ENCODE measurements at places on chromosomes 16 and 17.

- no peak for DNase-seq
These were observed 24.2 kb downstream of the IGSF6 start for GRCh38 chr16:21628121-21628726.

DNA sequence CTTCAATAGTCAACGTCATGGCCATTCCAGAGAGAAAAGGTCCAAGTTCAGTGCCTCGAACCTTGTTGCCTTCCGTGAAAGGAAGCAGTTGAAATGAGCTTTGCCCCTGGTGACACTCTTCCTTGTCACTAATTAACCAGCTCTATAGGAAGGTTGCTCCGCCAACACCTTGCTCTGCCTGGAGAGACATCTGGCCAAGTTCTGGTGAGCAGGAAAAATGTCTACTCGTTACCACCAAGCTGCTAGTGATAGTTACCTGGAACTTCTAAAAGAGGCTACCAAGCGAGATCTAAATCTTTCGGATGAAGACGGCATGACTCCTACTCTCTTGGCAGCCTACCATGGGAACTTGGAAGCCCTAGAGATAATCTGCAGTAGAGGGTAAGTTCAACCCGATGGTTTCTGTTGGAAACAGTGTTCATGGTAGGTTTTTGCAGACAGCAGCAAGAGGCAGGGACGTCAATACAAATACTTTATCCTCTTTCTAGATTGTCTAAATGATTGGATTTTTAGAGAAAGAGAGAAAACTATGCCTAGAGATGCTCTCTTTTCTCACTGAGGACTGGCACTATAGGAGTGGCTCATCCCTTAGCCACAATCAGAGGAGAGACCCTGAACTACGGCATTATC is at the start of gene ANKS4B:
Gene ANKS4B, plus strand, starts transcription at position 179 of the 630 bp plus-strand sequence. Its CDS starts 39 bp downstream, at position 218.
- DNase-seq, result no peak

DNA sequence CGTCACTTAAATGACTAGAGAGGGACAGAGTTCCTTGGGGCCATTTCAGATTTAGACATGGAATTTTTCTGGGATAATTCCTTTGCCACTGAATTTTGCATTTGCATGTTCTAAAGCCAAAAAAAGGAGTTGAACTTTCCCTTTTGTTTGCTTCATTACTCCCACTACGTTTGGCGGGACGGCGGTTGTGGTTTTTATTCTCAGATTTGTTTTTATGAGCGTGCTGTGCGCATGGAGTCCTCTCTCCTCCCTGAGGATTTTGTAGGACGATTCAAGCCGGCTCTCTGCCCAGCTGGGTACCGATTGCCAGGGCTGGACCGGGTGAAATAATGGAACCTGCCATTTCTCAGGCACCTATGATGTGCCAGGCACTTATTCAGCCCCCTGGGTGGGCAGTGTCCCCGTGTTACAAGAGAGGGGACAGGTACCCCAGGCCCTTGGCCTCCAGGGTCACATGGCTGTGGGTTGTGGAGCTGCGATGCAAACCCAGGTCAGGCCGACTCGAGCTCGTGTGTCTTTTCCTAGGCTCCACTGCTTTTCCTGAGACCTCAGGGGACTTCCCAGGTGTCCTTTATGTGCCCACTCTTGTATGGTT is 18.8 kb downstream of the CMIP start:
- no peak for DNase-seq

GRCh38 chr16:5349670-5350517 is 252.3 kb upstream of the EEF2KMT start:
- no peak for DNase-seq

DNA sequence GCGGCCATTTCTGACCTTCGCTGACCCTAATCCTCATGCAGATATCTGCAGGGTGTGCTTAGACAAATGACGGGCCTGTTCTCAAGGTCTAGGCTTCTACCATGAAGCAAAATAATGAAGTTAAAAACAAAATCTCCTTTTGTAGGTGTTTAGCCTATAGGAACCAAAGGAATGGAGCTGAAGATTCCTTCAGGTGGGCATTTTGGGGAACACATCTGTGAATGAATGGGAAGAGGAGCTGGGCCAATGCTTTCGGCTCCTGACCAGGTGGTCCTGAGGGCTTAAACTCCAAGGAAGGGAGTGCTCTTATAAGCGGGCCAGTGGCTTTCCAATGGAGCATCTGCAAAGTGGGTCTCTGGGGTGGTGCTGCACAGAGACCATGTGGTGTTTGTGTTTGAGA is 14.1 kb upstream of the IL34 start:
- DNase-seq, result no peak

DNA sequence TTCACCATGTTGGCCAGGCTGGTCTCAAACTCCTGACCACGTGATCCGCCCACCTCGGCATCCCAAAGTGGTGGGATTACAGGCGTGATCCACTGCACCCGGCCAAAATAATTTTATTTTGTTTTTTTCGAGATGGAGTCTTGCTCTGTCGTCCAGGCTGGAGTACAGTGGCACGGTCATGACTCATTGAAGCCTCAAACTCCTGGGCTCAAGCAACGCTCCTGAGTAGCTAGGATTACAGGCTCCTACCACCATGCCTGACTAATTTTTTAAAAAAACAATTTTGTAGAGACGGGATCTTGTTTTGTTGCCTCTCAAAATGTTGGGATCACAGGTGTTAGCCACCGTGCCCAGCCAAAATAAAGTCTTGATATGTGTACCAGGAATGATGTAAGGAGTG is 2.4 kb upstream of the TTLL6 start:
- no peak for DNase-seq

DNA sequence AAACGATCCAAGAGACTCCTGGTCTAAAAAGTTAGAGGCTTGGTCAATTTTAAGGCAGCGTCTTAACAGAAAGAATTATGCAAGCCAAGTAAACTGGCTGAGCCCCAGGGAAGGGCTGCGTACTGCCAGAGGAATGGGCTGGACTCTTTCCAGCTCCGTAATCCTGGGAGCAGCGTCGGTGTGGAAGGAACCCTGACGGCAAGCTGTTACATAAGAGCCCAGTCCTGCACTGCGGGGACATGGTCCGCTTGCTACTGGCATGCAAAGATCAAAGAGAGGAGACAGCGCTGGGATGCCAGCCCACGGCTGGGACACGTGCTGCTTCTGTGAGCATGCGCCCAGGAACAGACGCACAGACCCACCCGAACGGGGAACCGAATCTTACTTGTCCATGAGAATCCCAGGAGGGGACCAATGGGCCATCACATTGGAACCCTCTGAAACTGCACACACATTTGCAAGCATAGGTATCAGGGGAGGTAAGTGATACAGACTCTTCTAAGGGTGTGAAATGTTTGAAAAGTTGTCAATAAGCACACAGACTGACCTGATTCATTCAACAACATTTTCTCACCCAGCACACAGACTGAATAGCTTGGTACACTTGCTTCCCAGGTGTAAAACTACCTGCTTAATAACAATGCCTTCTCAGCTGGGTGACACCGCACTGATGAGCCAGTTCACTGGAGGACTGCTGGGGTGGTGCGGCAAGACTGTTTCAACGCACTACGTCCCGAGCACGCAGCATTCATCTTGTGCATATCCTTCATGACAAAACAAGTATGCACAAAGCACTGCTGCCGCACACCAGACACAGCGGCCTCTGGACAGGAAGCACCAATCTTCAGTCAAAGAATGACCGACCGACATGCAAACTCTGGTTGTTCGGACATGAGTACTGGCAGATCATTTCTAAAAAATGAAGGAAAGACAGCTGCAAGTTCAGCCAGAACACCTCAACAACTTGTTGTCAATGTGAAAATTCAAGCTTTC is 94.9 kb downstream of the ANKRD11 start:
- DNase-seq, result no peak

DNA sequence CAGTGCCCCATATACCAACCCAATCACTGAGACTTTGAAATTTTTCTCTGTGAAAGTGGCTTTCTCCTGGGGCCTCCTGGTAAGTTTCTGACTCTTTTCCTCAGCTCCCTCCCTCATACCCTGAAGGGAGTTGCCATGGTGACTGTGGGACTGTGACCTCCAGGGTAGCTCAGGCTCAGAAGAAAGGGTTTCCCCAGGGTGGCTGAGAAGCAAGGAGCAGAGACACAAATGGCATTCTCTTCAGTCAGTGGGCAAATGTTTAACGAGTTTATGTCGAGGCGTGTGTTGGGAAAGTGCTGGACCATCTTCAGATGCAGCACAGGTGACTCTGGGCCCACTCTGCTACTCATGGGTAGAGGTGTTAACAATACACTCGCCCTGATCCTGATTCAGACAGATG is 46.8 kb downstream of the MRPS23 start:
- DNase-seq, result no peak

DNA sequence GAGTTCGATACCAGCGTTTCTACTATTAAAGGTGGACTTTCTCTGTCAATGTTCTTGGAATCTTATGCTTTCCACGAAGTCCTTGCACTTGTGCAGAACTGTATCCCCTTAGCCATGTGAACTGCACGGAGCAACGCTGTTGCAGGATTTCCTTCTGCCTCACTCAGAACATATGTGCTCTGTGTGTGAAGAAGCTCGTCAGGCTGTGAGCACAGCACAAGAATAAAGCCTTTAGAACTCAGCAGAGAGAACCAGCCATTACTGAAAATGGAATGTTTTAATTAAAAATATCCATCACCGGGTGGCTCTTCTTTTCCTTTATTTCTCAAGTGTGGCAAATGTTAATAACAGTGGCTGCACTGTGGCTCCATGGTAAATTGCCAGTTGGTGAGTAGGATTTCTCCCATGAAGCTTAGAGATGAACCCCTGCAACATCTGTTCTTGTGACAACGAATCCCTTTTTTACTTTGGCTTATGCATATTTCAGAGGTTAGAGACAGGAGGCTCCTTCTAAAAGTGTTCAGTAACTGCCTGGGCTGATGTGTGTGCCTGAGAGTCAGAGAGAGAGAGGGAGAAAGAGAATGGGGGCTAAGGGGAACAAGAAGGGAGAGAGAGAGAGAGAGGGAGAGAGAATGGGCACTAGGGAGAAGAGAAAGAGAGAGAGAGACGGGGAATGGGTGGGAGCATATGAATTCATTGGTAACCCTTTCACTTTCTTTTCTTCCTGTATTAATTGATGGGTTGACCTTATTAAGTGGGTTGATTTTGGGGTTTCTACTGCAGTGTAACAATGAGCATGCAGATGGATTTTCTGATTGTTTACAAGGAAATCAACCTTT is 50.0 kb downstream of the RPTOR start:
- DNase-seq, result no peak

- peak; percentile 91 for DNase-seq
These were observed 43.2 kb downstream of the RAI1 start for GRCh38 chr17:17724307-17725010.

DNA sequence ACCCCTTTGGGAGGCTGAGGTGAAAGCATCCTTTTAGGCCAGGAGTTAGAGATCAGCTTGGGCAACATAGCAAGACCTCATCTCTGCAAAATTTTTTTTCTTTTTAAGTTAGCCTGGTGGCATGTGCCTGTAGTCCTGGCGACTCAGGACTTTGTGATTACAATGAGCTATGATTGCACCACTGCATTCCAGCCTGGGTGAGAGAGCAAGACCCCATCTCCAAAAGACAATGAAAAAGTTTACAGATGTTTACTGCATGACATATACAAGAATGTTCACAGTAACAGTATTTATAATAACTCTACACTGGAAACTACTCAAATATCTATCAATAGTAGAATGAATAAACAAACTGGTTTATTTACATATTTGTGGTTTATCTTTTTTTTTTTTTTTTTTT is 33.1 kb upstream of the CCL22 start:
- DNase-seq, result no peak

DNA sequence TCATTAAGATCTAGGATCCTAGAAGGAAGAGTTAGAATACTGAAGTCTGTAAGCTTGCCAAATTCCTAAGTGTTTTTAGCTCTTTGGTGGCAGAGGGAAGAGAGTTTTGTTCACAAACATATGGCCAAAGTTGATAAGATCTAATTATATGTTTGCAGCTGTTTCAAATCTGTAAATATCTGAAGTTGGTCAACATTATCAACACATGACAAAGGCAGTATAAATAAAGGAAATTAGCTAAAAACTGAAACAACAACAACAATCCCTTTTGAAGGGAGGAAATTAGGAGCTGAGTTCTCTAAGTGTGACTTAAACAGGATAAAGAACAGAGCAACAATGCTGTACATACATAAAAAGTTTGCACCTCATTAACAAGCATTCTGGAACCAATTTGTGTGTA is 208.7 kb downstream of the KCNJ2 start:
- no peak for DNase-seq

GRCh38 chr17:29723278-29724047 is 100.8 kb upstream of the CORO6 start:
- DNase-seq, result peak; percentile 44

DNA sequence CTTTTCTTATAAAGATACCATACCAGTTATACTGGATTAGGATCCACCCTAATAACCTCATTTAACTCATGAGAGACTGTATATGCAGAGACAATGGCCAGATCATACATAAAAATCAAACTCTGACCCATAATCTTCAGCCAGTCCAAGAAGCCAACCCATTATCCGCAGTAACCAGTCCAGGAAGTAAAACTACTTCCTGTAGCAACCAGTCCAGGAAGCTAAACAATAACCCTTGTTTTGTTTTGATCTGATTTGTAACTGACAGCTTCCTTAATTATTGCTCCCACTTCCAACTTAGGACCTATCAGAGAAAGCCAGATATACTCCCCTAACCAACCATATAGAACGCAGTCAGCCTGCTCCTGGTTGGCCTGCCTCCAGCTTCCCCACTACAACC is 19.2 kb upstream of the SSTR2 start:
- no peak for DNase-seq

GRCh38 chr16:85561248-85562092 is 51.7 kb upstream of the GSE1 start:
- DNase-seq, result no peak

DNA sequence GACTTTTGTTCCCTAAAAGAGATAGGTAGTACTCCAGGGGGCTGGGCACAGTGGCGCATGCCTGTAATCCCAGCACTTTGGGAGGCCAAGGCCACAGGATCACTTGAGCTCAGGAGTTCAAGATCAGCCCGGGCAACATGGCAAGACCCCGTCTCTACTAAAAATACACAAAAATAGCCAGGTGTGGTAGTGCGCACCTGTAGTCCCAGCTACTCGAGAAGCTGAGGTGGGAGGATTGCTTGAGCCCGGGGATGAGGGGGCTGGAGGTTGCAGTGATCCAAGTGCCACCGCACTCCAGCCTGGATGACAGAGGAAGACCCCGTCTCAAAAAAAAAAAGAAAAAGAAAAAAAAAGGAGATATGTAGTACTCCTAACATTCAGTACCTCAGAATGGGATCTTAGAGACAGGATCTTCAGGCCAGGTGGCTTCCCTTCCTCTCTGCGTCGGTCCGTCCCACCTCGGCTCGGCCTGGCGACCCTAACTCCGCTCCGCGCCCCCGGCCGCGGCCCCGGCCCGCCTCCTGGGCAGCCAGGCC is 89.6 kb downstream of the CDC27 start:
- no peak for DNase-seq

Data from GM20000 (cell line).